ENCODE measurements at places on chromosomes 2 and 18.

DNA sequence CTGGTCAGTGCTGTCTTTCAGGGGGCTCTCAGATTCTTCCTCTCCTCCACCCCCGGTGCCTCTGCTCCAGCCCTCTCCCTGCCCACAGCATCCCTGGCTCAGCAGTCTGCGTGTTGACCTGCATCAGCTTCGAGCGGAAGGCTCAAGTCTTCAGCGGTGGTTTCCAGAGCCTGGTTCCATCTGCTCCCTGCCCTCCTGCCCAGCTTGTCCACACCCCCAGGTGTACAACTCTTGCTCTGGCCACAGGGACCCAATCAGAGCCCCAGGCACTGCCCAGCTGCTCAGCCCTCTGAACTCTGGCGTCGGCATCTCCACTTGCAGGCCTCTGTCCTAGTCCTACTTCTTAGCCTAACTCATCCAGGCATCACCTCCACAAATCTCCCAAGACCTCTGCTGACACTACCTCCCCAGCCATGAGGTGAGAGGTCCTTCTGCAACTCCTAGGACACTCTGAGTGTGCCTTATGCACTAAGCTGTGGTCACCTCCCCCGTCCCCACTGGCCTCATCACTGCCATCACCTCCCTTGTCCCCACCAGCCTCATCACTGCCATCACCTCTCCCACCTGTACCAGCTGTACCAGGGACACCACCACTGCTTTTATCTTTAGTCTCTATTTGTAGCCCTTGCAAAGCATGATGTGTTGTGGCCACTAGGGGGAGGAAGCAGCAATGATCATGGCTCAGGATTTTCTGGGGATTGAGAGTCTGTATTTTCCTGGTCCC lies 60.9 kb downstream of the EDAR start:
- no peak for DNase-seq

DNA sequence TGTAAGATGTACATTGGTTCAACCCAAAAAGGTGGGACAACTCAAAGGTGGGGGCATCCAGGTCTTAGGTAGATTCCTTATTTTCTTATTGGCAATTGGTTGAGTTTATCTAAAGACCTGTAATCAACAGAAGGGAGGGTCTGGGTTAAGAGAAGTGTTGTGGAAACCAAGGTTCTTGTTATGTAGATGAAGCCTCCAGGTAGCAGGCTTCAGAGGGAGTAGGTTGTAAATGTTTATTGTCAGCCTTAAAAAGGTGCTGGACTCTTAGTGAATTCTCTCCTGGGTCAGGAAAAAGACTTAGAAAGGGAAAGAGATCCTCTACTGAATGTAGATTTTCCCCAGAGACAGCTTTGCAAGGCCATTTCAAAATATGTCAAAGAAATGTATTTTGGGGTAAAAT lies 125.3 kb upstream of the NDUFV2 start:
- DNase-seq: no peak

- no peak for DNase-seq
Observed at GRCh38 chr2:105454801-105455485, 56.1 kb upstream of the FHL2 start.

- DNase-seq: no peak
Observed at GRCh38 chr2:240469740-240470139, 34.3 kb downstream of the GPC1 start.

- no peak for DNase-seq
Observed at GRCh38 chr2:134120406-134120732, 133.5 kb upstream of the MGAT5 start.

DNA sequence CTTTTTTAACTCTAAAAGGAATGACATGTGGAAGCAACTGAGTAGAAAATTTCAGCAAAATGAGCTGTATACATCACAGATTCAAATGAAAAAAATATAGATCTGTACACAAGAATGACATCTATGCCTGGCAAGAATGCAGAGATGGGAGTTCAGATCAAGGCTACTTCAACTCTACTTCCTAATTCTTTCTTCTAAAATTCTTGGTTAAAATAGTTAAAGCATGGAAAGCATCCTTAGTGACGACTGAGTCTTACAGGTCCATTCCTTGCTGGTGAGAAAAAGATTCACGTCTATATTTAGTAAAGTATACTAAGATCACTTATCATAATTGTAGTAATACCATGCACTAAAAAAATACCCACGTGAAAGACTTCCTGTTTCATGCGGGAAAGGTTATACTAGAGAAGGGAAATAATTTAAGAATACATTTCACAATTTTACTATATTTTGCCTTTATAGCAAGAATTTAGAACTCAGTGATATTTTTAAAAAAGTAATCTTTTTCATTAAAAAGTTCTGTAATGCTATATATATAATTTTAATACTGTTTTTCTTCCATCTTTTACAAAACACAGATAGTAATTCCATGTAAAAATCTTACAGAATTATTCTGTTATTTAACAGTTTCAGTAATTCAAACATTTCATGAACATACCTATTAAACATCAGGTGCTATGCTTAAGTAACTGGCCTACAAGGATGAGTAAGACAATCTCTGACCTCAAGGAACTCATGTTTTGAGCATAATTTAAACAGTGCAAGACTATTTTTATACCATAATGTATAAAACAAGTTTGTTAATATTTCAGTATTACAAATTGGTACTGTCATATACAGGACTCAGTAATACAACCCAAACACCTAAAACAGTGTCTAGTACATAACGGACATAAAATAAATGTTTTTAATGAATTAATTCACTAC lies 159.6 kb downstream of the BAZ2B start:
- no peak for DNase-seq

DNA sequence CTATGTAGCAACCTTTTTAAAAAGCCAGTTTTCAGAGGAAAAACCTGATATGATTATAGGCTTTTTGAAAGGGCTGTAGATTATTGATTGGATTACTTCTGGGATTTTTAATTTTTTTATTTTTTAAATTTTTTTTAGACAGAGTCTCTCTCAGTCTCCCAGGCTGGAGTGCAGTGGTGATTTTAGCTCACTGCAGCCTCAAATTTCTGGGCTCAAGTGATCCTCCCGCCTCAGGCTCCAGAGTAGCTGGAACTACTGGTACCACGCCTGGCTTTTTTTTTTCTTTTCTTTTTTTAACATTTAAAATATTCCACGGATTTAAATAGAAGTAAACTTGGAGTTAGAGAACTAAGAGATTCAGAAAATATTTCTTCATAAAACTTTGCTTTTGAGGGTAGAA lies 1.2 kb downstream of the MRPL19 start:
- no peak for DNase-seq

DNA sequence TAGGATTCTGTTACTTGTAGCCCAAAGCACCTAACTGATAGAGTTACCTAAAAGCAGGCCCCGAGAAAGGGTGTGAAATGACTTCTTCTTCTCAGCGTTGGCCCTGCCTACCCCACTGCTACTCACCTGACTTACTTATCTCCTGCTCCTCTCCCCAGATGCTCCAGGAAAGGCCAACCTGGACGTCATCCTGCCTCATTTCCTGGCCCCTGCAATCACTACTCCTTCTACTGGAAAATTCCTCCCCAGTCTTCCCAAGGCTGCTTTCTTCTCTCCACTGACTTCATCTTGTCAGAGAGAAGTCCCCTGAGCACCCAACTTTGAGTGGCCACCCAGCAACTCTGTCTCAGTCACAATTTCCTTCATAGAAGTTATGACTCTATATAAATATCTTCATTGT lies 63.4 kb upstream of the KLF7 start:
- DNase-seq: no peak

DNA sequence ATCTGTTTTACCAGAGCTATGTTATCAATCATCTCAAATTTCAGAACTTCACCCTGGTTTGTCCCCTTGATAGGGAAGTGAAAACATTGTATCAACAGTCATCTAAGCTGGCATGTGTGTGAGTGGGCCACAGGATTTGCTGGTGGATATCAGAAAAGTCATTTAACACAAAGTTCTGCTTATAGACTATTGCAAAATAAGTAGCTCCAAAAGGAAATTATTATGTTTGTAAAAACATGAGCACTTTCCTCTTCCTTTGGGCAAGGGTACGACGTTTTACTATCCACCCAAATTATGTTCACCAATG lies 20.7 kb upstream of the COPS8 start:
- no peak for DNase-seq

GRCh38 chr2:65347913-65348312 lies 84.5 kb downstream of the SPRED2 start:
- no peak for DNase-seq

DNA sequence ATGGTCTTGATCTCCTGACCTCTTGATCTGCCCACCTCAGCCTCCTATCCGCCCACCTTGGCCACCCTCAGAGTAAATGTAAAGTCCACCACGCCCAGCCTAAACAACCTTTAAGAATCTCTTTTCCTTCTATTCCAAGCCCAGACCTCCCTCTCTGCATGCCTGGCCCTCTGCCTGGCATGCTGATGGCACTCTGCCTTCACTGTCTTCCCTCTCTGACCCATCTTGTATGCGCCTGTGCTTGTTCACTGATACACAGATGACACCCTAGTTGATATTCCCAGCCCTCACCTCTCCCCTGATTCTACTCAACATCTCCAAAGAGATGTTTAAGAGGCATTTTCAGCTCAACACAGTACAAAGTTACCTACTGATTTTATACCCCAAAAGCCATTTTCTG lies 466.8 kb upstream of the MEX3C start:
- no peak for DNase-seq

DNA sequence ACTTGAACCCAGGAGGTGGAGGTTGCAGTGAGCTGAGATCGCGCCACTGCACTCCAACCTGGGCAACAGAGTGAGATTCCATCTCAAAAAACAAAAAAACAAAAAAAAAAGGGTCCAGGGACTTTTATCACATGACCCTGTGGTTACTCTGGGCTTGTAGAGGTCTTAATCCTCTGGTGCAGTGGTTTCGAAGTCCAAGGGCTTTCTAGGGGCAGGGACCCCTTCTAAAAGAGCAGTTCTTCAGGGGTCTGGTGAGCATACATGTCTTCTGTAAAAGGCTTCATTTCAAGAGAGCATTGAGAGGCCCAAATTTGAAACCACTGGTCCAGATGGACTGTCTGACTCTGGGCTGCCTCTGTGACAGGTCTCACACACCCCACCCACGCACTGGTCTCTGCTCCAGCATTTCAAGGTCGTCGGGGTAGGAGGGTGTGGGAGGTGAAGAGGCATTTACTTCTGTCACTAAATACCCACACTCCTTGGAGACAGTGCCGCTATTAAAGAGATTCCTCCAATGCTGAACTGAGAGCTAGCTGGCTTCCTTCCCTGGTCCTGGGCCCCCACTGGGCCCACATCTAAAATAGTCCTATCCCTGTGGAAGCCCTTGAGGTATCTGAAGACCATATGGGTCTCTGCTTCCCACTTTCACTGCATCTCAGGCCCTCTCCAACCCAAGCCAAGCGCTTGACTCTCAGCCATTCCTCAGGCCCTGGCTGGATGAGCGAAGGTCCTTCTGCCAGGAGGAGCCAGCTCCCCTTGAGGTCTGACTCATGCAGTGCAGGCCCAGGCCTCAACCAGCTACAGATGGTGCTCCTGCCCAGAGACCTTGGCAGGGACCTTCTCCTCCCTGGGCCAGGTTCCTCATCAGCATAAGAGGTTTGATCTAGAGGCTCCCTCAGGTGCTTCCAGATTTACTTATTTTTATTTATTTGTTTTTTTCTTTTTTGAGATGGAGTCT lies 44.8 kb downstream of the PAX8 start:
- no peak for DNase-seq

GRCh38 chr18:58449464-58449863 lies 179.4 kb downstream of the ALPK2 start:
- no peak for DNase-seq

DNA sequence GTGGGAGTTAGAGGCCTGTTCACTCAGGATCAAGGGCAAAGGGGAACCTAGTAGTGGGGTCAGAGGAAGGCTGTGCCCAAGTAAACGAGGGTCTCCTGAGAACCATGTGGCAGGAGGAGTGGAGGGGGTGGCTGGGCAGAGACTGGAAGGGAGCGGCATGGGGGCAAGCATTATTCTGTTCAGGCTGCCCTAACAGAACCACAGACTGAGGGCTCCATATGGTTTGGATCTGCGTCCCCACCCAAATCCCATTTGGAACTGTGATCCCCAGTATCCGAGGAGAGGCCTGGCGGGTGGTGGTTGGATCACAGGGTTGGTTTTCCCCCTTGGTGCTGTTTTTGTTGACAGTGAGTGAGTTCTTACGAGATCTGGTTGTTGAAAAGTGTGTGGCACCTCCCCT lies 287.0 kb downstream of the PHLPP1 start:
- no peak for DNase-seq

- no peak for DNase-seq
Observed at GRCh38 chr2:67896476-67896875, 166.3 kb downstream of the C1D start.

- no peak for DNase-seq
Observed at GRCh38 chr2:38122344-38122743, 46.4 kb upstream of the CYP1B1 start.

GRCh38 chr2:65436169-65436823 lies 3.9 kb upstream of the SPRED2 start:
- DNase-seq: no peak

- no peak for DNase-seq
Observed at GRCh38 chr2:64865831-64866345, 123.3 kb upstream of the SLC1A4 start.

DNA sequence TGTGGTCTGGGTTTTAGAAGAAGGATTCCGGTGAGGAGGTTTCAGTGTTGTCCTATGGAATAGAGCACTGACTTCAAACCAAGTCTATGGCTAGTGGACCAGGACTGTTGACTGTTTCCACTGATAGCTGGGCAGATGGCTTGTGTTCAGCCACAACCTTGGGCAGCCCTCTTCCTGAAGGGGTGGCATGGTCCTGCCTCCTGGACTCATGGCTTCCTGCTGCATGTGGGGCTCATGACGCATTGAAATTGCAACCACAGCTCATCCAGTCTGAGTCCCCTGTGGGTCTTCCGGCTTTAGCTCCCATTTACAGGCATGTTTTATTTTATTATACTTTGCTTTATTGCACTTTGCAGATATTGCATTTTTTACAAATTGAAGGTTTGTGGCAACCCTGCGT lies 105.0 kb downstream of the B3GNT2 start:
- DNase-seq: no peak

DNA sequence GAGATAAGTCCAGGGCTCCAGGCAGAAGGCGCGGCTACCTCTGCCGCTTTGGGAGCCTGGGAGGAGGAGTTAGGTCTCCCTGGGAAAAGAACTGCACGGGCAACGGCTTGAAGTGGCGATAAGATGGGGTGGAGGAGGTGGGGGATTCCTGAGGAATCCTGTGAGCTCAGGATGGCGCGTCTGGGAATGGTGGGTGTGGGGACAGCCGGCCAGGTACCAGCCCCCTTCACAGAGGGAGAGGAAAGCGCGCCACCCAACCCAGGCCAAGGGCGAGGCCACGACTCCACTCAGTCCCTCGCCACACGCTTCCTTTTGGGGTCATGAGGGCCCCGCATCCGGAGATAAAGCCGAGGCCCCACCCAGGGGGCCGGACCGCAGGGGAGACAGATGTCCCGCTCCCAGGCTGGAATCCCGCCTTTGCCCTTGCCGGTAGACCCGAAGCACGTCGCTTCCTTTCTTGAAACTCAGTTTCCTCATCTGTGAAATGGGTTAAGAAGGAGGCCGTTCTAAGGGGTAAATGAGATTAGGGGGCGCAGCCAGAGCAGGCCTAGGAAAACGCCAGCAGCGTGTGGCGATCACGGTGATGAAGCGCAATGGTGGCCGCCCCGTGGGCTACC lies 1.7 kb upstream of the CTDSP1 start:
- no peak for DNase-seq

- no peak for DNase-seq
Observed at GRCh38 chr2:102063487-102063911, 71.7 kb downstream of the IL1R2 start.

All from stimulated activated CD8-positive, alpha-beta memory T cell treated with anti-CD3 and anti-CD28 coated beads, Interleukin-15, amount 100 ng/mL, for 24 hours (primary cell).